ENCODE measurements at places on chromosomes 5 and 9.

DNA sequence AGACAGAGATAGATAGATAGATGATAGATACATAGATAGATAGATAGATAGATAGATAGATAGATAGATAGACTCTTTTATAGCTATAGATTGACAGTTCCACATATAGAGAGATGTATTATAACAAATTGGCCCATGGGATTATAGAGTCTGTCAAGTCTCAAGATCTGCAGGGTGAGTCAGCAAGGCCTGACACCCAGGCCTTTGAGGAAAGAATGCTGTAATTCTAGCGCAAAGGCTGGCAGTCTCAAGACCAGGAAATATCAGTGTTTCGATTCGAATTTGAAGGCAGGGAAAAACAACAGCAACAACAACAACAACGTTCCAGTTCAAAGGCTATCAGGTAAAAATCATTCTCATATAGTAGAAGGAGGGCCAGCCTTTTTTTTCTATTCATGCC, 339.2 kb upstream of the CDH9 start:
- no peak for DNase-seq

DNA sequence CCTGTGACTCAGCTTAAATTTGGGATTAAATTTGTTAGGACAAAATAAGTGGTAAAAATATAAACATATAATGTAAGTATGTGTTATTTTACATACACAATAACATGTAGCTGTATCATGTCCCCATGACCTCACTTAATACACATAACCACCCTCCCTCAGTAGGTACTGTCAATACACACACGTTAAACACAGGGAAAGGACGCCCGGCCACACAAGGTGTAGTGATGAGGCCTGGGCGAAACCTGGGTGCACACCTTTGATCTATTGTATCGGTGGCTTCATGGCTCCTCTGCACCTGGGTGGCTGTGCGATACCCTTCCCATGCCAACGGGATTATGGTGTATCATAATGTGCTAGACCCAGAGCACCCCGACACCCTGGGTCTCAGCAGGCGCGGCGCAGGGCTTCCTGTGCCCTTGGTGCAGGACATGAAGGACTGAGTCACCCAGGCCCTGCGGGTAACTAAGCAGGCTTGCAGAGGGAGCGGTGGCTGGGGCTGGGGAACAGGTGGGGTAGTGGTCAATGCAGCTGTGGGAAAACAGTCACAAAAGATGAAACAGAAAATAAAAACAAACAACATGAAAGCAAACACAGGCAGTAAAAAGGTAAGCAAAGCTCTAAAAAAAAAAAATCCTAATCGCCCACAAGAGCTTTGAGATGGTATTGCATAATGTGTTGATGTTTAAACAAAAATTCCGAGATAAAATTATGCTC, 127.5 kb upstream of the RETREG1 start:
- DNase-seq: no peak

GRCh38 chr5:131747180-131748105, 49.4 kb downstream of the FNIP1 start:
- DNase-seq: no peak

- no peak for DNase-seq
Measured at GRCh38 chr5:5933651-5934050, 444.7 kb downstream of the MED10 start.

DNA sequence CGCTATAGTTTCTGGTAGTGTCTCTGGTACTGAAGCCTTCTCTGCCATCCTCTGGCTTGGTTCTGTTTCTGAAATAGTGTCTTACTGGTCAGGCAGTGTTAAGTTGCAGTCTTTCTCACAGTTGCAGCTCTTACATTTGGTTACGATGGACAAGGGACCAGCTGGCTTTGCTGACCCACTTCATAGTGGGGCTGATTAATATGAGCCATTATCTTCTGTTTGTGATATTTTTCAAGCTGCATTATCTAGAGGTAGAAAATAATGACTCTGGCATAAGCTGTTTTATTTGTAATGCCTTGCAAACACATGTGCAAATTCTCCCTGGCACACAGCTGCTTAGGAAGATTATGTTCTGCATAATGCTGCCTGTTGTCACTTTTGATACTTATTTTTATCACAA, 199.1 kb downstream of the KDM4C start:
- no peak for DNase-seq

DNA sequence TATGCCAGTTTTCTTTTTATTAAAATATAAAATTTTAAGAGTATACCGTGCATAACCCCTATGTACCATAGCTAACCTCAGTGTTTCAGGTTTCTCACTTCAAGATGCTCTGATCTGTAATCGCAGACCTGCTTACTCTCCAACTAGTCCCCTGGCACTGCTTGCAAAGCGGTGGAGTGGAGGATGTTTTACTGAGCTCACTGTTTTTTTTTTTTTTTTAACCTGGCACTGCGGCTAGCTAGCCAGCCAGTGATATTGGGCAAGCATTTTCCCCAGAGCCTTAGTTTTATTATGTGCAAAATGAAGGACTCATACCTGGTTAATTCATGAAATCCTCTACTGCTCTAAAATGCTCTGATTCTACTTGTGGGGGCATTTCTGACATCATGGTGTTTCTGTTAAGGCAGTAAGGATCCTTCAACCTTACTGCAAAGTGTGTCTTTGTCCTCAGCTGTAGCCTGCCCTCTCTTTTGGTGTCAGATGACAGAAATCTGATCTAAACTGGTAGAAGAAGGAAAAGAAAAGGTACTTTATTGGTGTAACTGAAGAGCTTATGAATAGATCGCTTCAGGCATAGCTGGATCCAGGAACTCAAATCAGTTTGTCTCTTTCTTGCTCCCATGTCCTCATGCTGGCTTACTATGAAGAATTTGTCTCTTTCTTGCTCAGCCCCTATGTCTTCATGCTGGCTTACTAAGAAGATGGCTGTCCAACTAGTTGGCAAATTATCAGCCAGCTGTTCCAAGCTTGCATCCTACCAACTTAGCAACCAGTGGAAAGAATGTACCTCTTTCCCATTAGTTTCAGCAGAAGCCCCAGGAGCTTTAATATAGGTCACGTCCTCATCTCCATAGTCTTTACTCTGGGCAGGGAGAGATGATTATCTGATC, 59.8 kb downstream of the DOCK2 start:
- no peak for DNase-seq

GRCh38 chr5:115785381-115786065, 30.9 kb downstream of the CDO1 start:
- no peak for DNase-seq

DNA sequence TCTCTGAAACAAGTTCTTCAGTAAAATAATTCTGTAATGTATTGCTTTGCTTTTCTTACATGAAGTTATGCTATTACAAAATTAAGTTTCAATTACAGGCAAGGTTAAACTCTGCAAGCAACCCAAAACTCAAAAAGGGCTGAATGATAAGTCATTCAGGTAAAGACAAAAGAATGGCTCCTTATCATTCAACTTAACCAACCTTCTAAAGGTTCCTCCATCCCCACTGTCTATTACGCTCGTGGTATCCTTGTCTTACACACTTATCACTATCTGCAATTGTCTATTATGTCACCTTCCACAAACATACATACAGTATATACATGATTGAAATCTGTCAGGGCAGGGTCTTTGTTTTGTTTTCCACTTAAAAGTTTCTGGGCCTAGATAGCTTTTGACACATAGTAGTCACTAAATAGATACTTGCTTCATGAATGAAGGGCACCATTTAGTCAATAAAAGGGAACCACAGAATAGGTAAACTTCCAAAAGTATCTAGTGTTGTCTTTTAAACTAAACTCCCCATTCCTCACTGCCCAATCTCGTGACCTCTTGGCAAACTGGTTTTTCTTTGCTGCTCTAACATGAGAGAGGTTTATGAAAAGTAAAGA, 6.9 kb downstream of the RPL37 start:
- DNase-seq: no peak

- DNase-seq: no peak
Measured at GRCh38 chr9:37693260-37693659, 42.5 kb downstream of the FRMPD1 start.

DNA sequence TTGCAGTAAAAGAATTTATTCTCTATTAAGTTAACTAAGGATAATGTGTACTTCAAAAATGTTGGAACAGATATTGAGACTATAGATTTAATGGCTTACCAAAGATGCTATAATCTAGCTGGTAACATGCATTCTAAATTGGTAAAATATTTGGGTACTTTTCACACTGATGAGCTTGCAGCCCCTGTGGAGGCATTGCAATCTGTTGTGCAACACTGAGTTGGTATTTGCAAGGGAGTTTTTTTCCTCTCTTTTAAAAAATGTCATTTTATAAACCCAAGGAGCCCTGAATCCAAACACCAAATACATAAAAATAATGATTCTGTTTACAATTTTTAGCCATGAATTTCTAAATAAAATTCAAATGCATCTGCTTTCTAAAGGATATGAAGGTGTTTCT, 944.8 kb downstream of the DTWD2 start:
- DNase-seq: no peak

DNA sequence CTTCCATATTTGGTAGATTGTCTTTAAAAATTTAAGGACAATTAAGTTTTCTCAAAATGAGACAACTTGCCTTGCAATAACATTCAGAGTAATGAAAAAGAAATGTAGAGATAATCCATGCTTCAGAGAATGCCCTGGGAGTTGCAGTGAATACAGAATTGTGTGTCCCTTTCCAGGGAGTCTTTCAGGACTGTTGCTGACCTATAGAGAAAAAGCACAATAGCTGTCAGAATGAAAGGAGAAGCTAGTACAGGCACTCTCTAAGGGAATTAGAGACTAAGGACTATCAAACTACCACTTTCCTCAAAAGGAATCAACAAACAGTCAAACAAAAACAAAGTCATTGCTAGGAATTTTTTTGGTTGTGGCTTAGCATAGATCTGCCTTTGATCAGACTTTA, 93.0 kb downstream of the CCDC192 start:
- DNase-seq: no peak

GRCh38 chr5:15794052-15794985, 294.3 kb downstream of the FBXL7 start:
- DNase-seq: no peak

DNA sequence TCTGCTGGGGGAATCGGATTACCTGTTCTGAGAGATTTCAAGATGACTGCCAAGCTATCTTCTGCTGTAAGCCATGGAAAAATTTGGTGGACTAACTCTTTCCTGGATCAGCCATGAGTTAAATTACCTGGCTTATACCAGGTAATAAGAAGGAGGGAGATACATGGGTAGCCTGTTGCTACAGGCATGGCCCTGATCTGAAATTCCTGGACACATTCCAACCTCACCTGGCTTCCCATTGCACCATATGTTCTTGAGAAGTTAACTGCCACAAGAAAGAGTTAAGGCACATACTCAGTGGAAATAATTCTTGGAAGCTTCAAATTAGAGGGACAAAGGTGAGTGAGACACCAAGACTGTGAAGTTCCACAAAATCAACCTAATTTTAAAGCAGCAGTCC, 371.3 kb downstream of the ACTL7B start:
- no peak for DNase-seq

DNA sequence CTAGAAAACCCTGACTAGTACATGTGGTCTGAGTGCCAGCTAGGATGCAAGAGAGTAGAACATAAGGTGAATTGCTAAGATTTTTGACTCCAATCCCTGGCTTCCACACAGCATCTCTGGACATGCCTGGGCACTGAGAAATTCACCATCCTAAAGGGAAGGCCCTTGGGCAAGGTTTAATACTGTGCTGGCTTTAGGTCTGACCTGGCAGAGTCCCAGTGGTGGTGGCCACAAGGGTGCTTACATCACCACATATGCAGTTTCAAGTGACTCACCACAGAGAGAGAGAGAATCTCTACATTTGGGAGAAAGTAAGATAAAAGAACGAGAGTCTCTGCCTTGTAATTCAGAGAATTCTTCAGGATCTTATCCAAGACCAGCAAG, 661.6 kb upstream of the C9orf72 start:
- no peak for DNase-seq

GRCh38 chr5:16477541-16477940, 11.9 kb upstream of the ZNF622 start:
- no peak for DNase-seq

GRCh38 chr9:3733039-3733408, 207.2 kb upstream of the RFX3 start:
- no peak for DNase-seq

DNA sequence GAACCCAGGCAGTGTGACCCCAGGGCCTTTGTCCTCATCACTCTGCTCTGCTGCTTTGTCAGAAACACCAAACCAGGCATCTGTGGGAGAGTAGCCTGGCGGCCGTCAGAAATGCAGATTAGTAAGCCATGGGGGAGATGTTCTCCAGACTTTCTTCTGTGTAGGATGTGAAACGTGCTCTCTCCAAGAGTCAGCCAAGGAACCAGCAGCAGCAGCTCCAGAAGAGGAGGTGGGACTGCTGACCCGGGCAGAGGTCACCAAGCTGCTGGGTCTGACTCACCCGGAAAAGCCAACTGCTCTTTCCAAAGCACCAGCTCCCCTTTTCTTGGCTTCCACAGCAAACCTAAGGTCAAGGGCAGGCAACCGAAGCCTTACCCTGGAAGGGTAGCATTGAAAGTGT, 14.4 kb upstream of the ABLIM3 start:
- DNase-seq: no peak

GRCh38 chr5:115855959-115856358, 14.2 kb downstream of the AP3S1 start:
- no peak for DNase-seq

GRCh38 chr5:6491919-6492290, 43.2 kb downstream of the UBE2QL1 start:
- no peak for DNase-seq

GRCh38 chr5:160213537-160213936, 15.8 kb upstream of the FABP6 start:
- no peak for DNase-seq

- DNase-seq: no peak
Measured at GRCh38 chr9:137136261-137136880, 2.6 kb upstream of the GRIN1 start.

DNA sequence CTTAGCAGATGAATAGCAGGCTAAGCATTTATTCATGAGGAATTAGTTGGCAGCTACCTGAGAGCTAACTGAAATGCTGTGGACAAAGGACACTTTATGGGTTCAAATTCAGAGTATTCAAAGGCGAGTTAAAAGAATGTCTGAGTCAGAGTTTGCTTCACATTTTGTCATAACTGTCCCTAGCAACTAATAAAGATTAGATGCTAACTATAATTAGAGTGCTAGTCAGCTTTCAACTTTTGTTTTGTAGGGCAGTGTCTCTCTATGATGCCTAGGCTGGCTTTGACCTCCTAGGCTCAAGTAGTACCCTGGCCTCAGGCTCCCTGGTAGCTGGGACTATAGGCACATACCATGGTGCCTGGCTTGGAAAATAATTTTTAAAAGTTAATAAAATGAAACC, 4.6 kb downstream of the SMC5 start:
- no peak for DNase-seq

GRCh38 chr5:62197697-62198096, 108.3 kb upstream of the KIF2A start:
- no peak for DNase-seq

GRCh38 chr5:1094670-1095190, 17.1 kb downstream of the SLC12A7 start:
- no peak for DNase-seq

GRCh38 chr5:87015901-87016300, 251.8 kb upstream of the RASA1 start:
- no peak for DNase-seq
